ENCODE measurements at places on chromosomes 5 and 9. TPM values are rescaled to one million over a fixed set of nuclear protein-coding genes. Genes with fewer than 3 reads are reported as not detected.
A peak's percentile ranks its signal among the peaks of the same experiment; 100 is the strongest.

TSLP gene
- 3.8 TPM for total RNA-seq

WDR31 gene
- total RNA-seq = 3.7 TPM

SLC6A3 gene
- total RNA-seq = 0.16 TPM

NFIB gene
- total RNA-seq = 37.2 TPM

PTPRD gene
- total RNA-seq = 8.7 TPM

DNA sequence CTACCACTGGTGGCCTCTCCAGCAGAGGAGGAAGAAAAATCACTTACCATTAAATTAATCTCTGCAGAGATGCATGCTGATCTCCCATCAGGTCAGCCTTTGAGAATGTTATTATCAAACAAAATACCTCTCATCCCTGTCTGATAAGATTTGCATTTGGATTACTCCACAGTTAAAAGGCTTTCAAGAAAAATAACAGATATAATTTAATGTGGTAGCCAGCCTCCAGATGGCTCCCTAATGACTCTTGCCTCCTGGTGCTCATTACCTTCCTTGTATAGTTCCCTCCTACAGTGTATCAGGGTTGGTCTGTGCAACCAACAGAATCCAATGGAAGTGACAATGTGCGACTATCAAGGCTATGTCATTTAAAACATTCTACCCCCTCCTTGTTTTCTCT lies 63.6 kb upstream of the TNPO1 start:
- ATAC-seq = no peak

DNA sequence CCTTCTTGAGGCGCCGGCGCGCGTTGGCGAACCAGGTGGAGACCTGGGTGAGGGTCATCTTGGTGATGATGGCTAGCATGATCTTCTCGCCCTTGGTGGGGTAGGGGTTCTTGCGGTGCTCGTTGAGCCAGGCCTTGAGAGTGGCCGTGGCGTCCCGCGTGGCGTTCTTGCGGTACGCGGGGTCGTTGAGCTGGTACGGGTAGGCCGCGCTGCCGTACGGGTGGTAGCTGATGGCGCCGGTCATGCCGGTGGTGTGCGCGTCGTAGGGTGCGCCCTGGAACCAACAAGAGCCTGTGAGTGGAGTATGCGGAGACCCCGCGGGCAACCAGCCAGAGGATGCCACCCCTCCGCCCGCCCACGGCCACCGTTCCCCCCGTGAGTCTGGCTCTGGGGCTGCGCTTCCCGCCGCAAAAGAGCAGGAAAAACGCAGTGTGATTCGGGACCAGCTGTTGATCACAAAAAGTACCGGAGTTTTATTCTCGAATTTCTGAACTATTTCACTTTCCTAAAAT lies 1.9 kb downstream of the IRX2 start:
- ATAC-seq = no peak

DNA sequence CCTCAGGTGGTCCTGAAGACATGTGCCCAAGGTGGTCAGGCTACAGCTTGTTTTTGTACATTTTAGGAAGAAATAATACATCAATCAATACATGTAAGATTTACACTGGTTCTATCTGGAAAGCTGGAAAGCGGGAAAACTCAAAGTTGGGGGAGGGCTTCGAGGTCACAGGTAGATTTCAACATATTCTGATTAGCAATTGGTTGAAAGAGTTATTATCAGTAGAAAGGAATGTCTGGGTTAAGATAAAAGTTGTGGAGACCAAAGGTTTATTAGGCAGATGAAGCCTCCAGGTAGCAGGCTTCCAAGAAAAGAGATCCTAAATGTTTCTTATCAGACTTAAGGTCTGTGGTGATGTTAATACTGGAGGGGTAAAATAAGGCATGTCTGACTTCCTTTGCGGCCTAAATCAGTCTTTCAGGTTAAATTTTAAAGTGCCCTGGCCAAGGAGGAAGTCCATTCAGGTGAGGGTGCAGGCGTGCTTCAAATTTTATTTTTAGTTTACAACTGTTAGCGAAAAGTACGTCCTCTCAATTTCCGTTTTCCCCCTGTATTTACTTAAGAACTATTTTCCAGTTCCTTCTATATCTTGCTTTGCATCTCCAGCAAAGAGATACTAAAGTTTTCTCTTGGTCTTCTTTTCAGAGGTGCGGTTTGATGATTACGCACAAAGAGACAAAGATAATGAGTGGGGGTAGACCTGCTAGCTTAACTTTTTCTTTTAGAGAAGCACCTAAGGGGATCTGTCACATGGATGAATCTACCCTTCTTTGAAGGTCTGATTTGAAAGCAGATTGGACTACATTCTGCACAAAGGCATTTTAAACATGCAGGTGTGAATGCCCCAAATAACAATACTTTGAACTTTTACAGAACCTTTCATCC lies 578.6 kb downstream of the RAB3C start:
- no peak for ATAC-seq

GRCh38 chr9:134040176-134040565 lies 14.9 kb downstream of the BRD3OS start:
- no peak for ATAC-seq

GRCh38 chr5:13866792-13867191 lies 77.7 kb downstream of the DNAH5 start:
- ATAC-seq = no peak

PROB1 gene
- 1.9 TPM for total RNA-seq

GRXCR2 gene
- total RNA-seq = not detected

DNA sequence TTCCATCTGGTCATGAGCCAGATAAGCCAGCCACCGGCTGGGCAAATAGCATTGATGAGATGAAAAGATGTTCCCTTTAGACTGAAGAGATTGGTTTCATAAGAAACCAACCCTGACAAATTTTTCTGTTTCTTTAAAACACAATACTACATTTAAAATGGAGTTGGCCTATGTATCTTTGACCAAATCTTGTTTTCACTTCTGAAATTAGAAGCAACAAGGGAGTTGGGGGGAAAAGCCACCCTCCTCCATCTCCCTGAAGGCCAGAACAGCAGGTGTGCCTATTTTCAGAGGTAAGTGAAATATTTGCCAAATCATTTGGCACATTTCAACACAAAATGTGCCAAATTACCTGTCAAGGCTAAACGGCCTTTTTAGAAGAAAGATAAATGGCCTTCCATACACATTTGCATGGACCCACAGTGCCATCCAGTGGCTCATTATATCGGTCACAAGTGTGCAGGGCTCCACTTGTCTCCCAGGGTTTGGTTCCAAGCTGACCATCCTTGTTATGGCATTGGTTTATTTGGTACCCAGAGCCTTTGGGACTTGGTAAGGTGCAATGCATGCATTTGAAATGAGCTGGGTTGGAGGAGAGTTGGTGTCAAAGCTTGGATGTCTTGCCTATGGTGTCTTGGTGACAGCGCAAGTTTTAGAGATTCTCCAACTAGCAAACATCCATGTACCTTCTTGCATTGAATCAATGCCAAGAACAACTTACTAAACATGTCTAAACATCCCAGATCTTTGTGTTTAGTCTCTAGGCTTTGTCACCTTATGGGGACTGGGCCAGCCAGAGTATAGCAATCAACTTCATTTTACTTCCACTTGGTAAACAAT lies 372.0 kb upstream of the KIF2A start:
- ATAC-seq = peak; percentile 87

- ATAC-seq = peak; percentile 44
These were observed 1.5 kb upstream of the SLC23A1 start for GRCh38 chr5:139384591-139385051.

DNA sequence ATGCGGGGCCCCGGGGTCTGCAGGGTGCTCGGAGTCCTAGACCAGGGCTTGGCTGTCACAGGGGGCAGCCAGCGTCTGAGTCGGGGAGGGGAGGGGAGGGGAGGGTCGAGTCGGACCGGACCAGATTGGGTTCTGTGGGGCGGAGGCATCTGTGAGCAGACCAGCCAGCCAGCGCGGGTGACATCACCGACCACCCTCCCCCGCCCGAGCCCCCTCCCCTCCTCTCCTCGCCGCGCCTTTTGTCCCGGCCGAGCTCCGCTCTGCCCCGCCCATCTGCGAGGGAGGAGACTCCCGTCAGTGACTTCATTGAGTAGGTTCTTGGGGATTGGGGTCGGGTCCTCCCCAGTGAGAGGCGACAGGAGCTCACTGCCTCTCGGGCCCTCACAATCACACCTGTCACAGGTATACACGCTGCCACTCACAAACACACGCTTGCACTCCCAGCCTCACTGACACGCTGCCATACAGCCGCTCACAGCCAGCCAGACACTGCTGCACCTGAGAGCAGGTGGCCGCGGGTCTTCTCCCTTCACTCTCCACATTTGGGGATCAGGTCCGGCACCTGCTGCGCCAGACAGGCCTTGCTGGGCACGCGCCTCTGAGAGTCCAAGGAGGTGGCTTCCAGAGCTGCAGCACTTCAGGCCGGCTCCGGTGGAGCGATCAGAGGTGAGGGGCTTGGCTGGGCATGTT lies 546 bp downstream of the DNAJB5 start:
- ATAC-seq = peak; percentile 5

DNA sequence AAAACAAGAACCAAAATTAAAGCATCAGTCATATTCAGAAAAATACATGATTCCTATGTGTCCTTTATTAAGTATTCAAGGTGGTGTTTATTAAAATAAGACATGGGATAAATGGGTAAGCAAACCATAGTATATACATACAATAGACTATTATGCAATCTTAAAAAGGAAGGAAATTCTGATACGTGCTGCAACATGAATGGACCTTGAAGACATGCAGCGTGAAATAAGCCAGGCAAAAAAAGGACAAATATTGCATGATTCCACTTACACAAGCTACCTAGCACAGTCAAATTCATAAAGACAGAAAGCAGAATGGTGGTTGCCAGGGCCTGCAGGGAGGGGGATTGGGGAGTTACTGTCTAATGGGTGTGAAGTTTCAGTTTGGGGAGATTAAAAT lies 127.7 kb downstream of the DMAC1 start:
- peak; percentile 71 for ATAC-seq

GRCh38 chr5:57592236-57592635 lies 109.6 kb upstream of the ACTBL2 start:
- no peak for ATAC-seq

DNA sequence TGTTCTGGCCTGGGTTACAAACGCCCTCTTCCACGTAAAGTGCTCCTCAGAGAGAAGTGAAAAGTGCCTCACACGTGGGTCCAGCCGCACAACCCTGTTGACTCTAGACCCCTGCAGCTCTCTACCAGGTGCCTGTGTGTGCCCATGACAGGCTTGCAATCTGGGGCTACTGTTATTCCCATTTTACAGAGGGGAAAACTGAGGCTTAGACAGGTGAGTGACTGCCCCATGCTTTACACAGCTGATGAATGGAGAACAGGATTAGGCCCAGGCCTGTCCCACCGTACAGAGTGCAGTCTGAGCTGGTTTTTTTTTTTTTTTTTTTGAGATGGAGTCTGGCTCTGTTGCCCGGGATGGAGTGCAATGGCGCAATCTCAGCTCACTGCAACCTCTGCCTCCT lies 6.2 kb upstream of the INPP5E start:
- ATAC-seq = no peak

EIF4E1B gene
- total RNA-seq = not detected

DNA sequence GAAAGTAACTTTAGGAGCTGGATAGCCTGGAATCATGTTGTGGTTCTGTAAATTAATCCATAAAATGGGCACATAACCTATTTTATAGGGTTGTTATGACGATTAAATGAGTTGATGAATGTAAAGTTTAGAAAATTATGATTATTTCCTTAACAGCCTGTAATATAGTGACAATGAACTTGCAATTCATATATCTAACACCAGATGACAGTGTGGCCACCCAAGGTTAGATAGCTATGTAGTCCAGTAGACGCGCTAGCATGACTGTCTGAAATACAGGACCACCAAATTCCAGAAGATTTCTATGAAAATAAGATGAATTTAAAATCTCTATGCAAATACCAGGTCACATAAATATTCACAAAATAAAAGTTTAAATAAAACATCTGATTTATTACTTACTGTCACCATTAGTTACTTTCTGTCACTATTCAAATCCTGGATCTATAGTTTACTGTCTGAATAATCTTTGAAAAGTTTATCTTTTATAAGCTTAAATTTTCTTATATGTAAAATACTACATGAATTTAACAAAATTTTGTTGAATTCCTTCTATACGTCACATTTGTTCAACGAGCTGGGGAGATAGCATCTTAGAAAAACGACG lies 26.1 kb upstream of the MACIR start:
- peak; percentile 71 for ATAC-seq

PCDH12 gene
- total RNA-seq = 0.40 TPM

UHRF2 gene
- total RNA-seq = 19.6 TPM

DNA sequence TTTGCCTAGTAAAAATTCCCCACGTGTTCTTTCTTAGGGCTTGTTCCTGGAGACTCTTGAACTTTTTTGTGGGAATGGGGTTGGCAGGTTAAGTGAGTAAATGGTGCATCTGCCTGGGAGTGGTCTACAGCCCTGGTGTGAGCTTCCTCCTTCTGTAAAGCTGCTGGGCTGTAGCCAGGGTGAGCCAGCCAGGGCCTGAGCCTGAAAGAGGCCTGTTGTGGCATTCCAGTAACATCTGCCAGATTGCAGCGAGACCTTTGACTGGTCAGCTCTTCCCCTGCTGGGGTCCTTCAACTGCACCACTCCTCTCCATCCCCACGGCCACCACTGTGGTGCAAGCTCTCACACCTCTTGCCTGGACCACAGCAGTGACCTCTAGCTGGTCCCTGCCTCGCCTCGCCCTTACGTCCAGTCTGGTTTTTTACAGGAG lies 47.5 kb downstream of the SLC22A5 start:
- ATAC-seq = peak; percentile 53

- no peak for ATAC-seq
These were observed 91.5 kb downstream of the NR3C1 start for GRCh38 chr5:143311955-143312354.

SLC45A2 gene
- not detected for total RNA-seq

DAB2IP gene
- 46.0 TPM for total RNA-seq

DNA sequence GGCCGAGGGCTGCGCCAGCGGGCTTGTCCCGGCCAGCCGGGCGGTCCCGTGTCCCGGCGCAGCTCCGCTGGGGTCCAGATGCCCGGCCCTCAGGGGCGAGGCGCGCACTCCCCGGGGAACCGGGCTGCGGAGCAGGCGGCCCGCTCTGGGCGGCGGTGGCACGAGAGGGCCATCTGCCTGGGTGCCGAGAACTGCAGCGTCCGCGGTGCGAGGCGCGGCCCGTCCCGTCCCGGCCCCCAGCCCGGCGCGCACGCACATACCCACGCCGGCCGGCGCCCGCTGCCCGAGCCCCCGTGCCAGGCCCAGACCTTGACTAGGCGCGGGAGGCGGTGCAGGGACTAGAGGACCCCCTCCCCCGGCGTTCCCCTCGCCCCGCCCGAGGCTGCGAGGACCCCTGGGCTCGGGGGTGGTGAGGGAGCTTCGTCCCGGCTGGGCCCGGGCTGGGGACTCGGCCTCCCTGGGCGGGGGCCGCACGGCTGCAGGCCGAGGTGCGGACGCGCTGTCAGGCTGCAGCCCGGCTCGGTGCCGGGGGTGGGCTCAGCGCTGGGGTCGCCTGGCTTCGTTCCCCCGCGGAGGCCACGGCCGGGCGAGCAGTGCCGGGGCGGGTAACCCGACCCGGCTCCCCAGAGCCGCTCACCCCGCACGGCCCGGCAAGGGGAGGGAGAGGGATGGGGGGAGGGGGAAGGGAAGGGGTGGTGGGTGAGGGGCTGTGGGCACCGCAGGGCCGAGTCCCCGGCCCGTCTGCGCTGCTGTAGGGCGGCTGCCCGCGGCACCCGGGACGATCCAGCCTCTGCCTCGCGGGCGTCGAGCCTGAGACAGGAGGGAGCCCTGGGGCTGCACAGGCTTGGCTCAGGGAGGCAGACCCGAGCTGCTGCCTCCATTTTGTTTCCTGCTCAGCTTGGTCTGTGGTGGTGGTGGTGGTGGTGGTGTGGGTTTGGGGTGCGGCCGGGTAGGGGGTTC lies 1.2 kb upstream of the NSD1 start:
- peak; percentile 19 for ATAC-seq

SLC6A18 gene
- total RNA-seq = not detected

- no peak for ATAC-seq
These were observed 682 bp upstream of the SPTAN1 start for GRCh38 chr9:128551657-128552152.
